Germinal center (tissue), 1 donor: ENCODE measurements at places on chromosomes 12 and 14.

DNA sequence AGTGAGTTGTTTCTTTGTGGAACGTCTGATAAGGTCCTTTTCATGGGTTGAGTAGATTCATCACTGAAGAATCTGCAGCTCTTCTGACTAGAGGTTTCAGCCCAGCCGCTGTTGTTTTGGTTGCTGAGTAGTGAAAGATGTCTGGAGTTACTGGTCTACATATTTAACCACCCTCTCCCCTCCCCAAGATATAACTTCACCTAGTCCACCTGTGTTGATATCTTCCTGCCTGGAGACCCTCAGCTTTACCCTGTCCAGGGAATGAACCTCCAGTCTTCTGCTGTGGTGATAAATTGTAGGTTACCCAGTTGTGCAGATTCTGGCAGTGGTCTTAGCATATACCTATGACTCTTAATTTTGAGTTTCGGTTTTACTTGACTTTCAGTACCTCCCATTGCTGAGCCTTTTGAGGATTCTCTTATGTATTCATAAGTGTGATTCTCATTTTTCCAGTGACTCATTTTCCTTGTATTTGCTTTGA, 62.9 kb downstream of the CCDC91 start:
- DNase-seq: peak; percentile 3

- no peak for DNase-seq
These were observed 62.4 kb downstream of the UBR7 start for GRCh38 chr14:93269341-93270068.

- DNase-seq: no peak
These were observed 127.6 kb upstream of the EVL start for GRCh38 chr14:99937475-99938244.

DNA sequence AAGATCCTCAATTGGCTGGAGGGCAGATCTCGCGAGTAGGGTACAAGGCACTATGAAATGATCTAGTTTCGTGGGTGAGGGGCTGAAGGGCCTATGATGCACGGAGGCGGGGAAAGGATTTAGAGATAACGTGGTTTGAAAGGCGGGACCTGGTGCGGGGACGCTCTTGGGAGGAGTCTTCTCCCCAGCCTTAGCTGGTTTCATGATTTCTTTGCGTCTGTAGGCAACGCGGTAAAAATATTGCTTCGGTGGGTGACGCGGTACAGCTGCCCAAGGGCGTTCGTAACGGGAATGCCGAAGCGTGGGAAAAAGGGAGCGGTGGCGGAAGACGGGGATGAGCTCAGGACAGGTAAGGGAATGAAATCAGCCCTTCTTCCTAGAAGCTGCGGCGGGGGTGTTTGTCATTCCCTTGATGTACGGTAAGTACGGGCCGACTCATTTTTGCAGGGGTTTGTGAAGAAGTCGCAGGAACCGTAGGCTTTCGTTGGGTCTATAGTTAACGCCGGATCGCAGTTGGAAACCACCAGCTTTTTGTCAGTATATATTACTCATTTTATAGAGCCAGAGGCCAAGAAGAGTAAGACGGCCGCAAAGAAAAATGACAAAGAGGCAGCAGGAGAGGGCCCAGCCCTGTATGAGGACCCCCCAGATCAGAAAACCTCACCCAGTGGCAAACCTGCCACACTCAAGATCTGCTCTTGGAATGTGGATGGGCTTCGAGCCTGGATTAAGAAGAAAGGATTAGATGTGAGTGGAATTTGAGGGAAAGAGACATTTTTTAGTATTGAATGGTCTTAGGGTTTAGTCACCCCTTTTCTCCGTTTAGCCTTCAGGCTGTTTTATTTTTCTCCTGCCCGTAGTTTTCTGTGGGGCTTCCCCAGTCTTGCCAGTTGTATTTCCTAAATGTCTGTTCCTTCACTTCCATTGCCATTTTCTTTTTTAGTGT, 602 bp downstream of the APEX1 start:
- DNase-seq: peak; percentile 51

DNA sequence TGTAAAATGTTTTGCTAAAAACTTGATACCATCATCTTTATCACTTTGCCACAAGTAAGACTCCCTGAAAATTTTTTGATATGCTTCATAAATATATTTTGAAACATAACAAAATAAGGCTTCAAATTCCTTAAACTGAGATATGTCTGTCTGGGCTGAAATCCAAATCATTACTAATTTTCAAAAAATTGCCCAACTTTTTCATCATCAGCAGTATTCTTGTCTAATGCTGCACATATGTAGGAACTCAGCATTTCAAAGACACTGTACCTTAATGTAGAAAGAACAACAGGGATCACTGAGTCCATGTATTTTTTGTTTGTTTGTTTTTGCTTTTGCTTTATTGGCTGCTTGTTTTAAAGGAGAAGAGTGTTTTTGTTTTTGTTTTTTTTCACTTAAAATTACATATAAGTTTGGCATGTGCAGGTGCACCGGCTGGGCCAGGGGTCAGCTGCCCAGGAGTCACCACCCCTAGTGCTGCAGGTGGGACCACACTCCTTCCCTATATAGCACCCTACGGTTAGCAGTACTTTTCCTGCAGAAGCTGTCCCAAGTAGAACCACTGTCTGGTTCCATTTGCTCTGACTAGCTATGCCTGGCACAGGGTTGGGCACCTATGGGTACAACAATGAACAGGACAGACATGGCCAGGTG, 231.2 kb downstream of the PIK3C2G start:
- no peak for DNase-seq

GRCh38 chr14:28406196-28406595, 360.4 kb upstream of the FOXG1 start:
- DNase-seq: no peak

GRCh38 chr12:79883216-79883615, 51.7 kb downstream of the PPP1R12A start:
- DNase-seq: no peak

DNA sequence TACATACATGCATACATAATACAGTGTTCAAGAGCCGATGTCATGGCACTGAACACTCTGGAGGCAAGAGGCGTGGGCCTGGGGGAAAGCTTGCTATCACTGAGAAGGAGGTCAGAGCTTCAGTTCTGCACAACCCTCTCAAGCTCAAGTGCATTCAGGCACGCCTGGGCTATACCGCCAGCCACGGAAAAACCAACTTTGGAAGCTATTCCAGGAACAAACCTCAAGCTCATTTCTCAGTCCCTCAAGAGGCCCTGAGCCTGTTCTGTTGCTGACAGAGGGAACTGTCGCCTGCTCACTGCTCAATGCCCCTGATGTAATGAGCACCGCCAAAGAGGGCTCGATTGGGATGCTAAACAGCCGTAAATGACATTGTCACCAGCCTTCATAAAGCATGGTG, 9.2 kb downstream of the NOS1 start:
- DNase-seq: no peak

GRCh38 chr14:99681832-99682148, 2.3 kb upstream of the CYP46A1 start:
- no peak for DNase-seq

DNA sequence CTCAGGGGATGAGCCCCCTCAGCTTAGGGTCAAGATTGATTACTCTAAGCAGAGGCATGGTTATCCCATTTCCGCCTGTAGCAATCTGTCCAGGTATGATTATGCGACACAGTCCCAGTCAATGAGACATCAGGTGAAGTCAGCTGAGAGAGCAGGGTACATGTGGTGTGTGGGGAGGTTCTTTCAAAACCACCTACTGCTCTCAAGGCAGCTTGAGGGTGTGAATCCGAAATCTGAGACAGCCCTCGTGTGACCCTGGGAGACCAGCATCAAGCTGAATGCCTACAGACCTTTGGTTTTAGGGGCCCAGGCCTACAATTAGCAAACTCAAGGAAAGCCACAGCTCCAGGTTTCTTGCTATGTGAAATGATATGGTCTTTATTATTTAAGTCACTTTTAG, 275.7 kb downstream of the ITPR2 start:
- no peak for DNase-seq

GRCh38 chr14:100486025-100486828, 101.0 kb downstream of the BEGAIN start:
- DNase-seq: peak; percentile 66

DNA sequence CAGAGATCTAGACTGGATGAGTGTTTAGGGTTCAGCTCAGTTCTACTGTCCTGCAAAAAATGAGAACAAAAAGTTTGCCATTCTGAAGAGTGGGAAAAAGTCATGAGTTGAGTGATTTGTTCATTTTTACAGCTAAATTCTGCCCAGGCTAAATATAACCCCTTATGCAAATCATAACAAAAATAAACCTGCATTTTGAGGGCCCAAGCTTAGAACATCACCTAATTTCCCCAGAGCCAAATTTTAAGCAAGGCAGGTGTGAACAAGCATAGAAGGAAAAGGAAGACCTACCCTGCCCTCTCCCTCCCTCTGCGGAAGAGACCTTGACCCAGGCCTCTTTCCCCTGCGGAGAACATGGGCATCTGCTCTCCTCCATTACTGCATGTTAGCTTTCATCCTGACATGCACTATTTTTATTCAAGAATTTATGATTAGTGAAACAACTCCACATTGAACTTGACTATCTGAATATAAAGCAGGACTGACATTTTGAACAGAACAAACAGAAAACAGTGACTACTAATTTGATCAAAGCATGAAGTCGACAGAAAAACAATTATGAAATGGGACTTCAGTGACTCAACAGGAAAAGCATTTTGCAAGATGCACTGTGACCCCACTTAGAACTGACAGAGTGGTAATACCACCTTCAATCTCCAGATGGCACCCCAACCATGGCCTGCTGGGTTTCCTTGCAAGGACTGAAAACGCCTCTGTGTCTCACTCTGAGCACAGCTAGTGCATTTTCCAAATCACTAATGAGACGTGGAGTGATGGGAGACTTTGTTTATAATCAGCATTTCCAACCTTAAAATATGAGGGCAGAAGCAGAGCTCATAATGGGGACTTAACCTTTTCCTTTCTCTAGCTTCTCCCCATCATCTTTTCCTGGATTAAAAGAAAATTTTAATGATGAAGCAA, 30.9 kb upstream of the SELPLG start:
- peak; percentile 77 for DNase-seq

DNA sequence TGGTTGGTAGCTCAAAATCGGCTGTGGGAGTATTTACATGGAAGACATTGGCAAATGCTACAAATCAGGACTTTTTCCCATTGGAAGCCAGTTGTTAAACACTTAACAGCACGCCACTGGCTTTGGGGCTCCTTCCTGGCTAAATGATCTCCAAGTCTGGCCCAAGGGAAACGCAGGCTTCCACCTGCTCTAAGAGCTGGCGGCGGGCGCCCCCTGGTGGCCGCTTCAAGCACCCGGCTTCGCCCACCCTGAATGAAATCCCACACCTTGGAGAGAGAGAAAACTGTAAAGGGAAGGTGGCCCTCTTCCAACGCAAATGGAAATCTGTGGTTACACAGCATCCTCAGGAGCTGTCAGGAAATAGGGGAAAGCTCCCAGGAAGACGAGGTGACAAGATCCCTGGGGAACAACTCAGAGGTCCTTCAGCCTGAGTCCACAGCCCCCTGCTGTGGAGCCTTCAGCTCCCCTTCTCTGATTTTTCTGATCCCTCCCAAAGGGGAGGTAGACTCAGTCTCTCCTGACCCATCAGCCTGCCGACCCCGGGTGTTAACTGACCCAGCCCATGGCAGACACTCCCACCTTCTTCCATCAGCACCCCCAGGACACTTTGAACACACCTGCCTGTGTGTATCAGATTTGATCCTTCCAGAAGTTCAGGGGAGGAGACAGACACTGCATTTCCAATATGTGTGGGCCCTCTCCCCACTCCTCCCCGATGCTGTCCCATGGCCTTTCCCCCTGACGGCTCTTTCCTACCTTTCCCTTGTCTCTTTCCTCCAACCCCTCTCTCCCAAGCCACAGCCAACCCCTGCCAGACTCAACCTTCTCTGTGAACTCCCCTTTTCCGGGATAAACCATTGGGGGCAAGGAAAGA, 15.4 kb downstream of the SELPLG start:
- peak; percentile 83 for DNase-seq

GRCh38 chr14:62329427-62329826, 567.2 kb downstream of the SNAPC1 start:
- no peak for DNase-seq

GRCh38 chr12:48764521-48764920, 24.4 kb downstream of the ADCY6 start:
- no peak for DNase-seq

DNA sequence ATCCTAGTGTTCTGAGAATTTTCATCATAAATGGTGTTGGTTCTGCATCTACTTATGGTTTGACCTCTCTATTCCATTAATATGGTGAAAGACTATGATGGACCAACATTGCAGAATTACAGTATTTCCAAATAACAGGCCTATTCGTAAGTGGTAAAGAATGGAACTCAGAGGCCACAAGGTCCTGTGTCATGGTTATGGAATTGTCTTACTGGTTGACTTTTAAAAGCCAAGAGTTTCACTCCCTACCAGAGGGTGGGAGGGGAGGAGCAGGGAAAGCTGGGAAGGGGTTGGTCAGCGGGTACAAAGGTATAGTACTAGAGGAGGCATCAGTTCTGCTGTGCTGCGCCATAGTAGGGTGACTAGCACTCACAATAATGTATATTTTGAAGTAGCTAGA, 153.4 kb downstream of the TMEM132D start:
- no peak for DNase-seq

- DNase-seq: no peak
These were observed 77.8 kb downstream of the MYF5 start for GRCh38 chr12:80794551-80794950.

- DNase-seq: no peak
These were observed 31.9 kb downstream of the CEP83 start for GRCh38 chr12:94427501-94428381.

GRCh38 chr12:102300824-102301461, 103.3 kb upstream of the PMCH start:
- no peak for DNase-seq

- DNase-seq: no peak
These were observed 358.7 kb upstream of the TMPO start for GRCh38 chr12:98156697-98157096.

GRCh38 chr12:27319409-27319808, 13.2 kb upstream of the BMAL2 start:
- DNase-seq: no peak

DNA sequence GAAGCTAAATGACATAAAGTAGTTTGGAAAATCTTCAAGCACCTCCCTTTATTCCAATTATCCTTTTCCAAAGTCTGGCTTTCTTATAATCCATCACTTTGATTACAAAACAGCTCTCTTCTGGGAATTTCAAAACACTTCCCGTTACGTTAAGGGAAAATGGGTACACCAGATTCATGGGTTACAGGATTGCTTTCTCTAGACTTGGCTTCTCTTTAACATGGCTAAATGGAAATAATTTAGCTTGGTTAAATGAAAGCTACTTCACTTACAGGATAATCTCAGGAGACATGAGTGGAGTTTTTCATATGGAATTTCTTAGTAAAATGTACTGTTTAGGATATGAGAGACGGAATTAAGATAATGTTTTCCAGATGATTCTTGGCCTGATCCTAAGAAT, 14.7 kb downstream of the GSTZ1 start:
- no peak for DNase-seq
